ENCODE measurements at places on chromosomes 1 and 21. TPM values are rescaled to one million over a fixed set of nuclear protein-coding genes. Genes with fewer than 3 reads are reported as not detected.

The KRTAP19-3 gene
- not detected for total RNA-seq

DNA sequence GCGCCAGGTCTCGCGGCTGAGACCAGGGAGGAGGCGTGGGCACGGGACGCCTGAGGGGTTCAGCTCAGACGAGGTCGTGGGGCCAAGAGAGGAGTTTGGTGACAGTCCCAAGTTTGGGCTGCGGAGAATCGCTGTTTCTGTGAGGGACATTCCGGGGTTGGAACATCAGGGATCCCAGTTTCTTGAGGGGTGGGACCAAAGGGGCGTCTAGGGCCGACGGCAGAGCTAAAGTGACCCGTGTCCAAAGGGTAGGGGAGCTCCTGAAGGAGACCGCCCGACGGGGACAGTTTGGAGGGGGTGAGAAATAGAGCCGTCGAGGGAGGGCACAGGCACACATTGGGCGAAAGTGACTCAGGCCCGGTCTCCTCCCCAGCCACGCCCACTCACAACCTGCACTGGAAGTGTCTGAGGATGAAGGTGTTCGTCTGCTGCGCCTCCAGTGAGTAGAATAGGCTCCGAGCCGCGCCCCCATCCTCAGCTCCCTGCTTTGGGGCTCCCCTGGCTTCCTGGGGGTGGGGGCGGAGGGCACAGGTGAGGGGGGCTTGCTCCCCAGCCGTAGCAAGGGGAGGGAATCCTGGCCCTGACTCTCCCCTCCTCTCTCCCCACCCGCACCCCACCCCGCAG is 7.0 kb downstream of the EFNA3 start:
- DNase-seq, result no peak

DNA sequence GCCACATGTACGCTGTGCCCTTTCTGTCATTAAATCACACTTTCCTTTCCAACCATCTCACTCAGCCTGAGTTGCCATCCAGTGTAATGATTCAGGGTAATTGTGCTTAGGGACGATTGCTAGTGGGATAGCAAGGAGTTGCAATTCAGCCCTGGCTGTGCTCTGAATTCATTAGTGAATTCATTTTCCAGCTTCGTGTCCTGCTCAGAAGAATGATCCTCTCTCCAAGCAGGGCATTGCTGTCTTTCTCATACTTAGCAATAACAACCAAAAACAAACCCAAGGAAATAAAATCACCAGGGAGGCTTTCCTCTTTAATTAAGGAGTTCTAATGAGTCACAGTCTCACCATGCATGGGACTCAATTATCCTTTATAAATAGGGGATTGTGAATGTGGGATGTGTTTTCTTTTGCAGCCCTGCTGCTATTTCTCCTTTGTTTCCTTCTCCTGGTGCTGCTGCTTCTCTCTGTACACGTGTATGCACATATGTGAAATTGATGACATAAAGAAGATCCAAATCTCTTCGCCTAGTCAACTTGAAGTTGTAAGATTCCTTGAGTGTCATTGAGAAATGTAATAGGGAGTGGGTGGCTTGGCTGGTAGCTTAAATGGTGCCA is 167.0 kb downstream of the TSEN15 start:
- no peak for DNase-seq

The SERPINC1 gene
- total RNA-seq, result 0.18 TPM

GRCh38 chr21:43209575-43210453 is 41.0 kb downstream of the CRYAA start:
- DNase-seq, result no peak

GRCh38 chr1:118504221-118504644 is 319.2 kb upstream of the SPAG17 start:
- DNase-seq, result no peak

- no peak for DNase-seq
Observed at GRCh38 chr1:11078631-11079030, 18.8 kb upstream of the SRM start.

- DNase-seq, result no peak
Observed at GRCh38 chr1:26044971-26045721, 772 bp downstream of the SLC30A2 start.

- no peak for DNase-seq
Observed at GRCh38 chr1:92886886-92887419, 55.1 kb downstream of the RPL5 start.

DNA sequence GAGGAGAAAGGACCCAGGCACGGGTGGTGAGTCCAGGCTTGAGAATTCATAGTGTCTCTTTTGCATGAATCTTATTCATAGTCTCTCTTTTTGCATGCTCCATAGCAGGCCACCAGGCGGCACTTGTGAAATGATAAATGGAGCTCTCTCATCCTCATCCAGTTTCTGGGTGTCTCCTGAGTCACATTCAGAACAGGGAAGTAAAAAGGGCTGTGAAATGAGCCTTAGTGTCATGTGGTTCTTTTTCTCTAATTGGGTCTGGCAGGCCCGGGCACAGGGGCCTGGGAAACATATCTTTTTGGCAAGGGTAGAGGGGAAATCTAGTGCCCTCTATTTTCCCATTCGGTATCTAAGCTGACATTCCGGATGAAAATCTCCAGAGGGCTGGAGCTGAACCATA is 19.1 kb upstream of the NCF2 start:
- peak; percentile 22 for DNase-seq

GRCh38 chr21:33608559-33608958 is 20.1 kb upstream of the DONSON start:
- DNase-seq, result peak; percentile 50

GRCh38 chr1:74714429-74715235 is 18.2 kb downstream of the CRYZ start:
- no peak for DNase-seq

- no peak for DNase-seq
Observed at GRCh38 chr1:195590649-195591048, 1017.6 kb downstream of the KCNT2 start.

- DNase-seq, result no peak
Observed at GRCh38 chr1:92792340-92792782, 7.5 kb upstream of the EVI5 start.

GRCh38 chr1:57296726-57297250 is 127.1 kb downstream of the DAB1 start:
- DNase-seq, result no peak

GRCh38 chr1:169585181-169585580 is 1.1 kb downstream of the F5 start:
- DNase-seq, result no peak

- DNase-seq, result no peak
Observed at GRCh38 chr1:221430152-221430960, 311.5 kb downstream of the DUSP10 start.

- no peak for DNase-seq
Observed at GRCh38 chr1:24535021-24535424, 20.9 kb upstream of the NCMAP start.

DNA sequence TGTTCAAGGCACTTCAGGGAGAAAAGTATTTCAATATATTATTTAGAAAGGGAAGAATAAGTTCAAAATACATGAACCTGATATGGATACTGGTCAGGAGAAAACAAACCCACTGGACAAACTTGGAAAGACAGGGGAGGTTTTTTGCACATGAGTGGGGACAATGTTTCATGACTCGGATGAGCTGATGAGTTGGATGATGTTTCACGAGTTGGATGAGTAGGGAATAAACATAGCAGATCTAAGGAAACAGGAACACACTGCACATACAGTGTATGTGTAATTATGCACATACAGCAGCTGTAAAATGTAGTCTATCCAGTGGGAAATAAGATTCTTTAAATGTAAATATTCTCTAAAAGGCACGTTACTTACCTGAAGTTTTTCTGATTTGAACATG is 682.9 kb upstream of the ADAMTS5 start:
- DNase-seq, result no peak

- peak; percentile 60 for DNase-seq
Observed at GRCh38 chr1:100894603-100895539, at the start of gene EXTL2. TSS of gene EXTL2 (minus strand) at chr1:100894842. CDS start at chr1:100888757, 6,085 bp downstream.

The LIN28A gene
- 0.05 TPM for total RNA-seq

The BEND5 gene
- 0.29 TPM for total RNA-seq
